Suppressor macrophage treated with lipopolysaccharide for 4 hours (primary cell): ENCODE measurements at places on chromosomes 2 and 18.

DNA sequence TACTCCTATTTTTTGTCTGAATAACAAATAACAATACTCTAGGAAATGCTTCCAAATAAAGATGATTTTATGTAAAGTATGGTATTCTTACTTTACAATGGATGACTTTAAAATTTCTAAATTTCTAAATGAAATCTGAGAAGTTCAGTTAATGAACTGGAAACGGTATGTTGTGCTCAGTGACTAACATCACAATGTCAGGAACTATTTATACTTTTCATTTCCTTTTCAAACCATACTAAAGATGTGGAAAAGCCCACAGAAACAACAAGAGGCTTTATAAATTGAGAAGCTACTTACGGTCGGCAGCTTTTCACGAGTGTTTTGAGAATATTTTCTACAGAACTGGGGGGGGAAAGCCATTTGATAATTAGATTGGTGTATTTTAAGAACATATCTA lies 31.1 kb downstream of the PSME4 start:
- no peak for DNase-seq

GRCh38 chr18:42028247-42028832 lies 73.3 kb downstream of the PIK3C3 start:
- DNase-seq = peak; percentile 35

- DNase-seq = no peak
Measured at GRCh38 chr18:3520230-3521085, 70.5 kb downstream of the TGIF1 start.

GRCh38 chr2:105034170-105034569 lies 3.7 kb upstream of the MRPS9 start:
- no peak for DNase-seq

GRCh38 chr2:10355471-10356438 lies 53.1 kb downstream of the HPCAL1 start:
- no peak for DNase-seq

DNA sequence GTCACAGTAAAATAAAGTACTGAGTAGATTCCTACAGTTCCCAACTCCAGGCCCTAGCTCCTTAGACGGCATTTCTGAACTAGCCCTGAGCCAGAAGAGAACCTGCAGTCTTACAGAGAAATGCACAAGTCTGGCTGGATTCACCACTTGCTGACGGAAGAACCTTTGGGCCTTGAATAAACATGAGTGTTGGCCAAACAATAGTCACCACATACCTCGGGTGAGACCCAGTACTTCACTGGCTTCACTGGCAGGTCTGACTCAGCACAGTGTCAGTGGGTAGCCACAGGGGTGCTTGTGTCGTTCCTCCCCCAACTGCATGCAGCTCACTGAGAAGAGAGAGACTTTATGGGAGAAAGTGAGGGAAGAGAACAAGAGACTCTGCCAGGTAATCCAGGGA lies 88.9 kb downstream of the TMEM185B start:
- DNase-seq = no peak

DNA sequence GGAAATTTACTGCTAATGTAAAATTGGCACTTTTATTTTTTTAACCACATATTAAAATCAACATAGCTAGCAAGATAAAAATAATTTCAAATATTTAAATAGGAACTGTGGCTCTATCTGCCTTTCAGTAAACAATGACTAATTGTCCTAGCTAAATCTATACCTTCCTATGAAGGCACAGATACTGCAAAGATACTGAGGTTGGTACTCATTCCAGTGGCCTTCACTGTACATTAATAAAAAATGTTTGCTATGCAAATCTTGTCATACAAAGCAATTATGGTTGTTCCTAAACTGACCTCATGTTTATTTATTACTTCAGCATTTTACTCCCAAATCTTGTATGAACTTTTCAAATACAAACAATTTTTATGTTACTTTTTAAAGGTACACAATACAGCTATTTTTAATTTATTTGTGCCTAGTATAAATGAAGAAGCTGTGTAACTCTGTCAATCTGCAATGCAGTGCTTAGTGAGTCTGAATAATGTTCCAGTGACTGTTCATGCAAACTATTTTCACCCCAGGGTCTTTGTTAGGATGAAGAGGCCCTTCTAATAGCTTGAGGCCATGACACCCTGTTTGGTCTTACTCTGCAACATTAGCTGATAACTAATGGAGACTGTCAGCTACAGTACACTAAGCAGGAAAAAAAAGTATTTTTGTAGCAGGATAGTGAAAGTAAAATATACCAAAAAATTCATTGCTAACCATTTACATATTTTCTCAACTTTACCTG lies 9.3 kb upstream of the ERBB4 start:
- DNase-seq = no peak

- DNase-seq = no peak
Measured at GRCh38 chr2:26585100-26585499, 56.1 kb downstream of the CIB4 start.

DNA sequence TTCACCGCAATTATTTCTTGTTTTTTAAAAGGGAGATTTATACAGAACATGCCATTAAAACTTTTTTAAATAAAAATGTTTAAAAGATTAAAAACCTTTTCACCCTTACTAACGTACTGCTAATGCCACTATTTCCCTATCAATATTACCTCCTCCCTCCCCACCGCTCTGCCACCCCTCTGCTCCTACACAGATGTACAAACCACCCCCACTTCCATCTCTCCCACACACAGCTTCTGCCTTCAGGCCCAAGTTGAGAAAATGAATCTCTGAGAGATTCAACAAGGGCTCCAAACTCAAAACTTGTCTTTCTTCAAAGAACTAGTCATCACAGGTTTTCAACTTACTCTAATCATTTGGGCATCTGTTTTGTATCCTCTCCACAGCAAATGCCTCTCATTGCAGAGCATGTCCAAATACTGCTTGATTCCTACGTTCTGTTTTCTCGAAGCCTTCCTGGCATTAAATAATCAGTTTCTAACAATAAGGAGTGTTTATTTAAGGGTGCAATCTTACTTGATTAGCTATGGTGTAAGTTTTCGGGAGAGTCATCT lies 32.1 kb downstream of the FARSB start:
- no peak for DNase-seq
